ENCODE measurements at places on chromosomes 3 and 15.

DNA sequence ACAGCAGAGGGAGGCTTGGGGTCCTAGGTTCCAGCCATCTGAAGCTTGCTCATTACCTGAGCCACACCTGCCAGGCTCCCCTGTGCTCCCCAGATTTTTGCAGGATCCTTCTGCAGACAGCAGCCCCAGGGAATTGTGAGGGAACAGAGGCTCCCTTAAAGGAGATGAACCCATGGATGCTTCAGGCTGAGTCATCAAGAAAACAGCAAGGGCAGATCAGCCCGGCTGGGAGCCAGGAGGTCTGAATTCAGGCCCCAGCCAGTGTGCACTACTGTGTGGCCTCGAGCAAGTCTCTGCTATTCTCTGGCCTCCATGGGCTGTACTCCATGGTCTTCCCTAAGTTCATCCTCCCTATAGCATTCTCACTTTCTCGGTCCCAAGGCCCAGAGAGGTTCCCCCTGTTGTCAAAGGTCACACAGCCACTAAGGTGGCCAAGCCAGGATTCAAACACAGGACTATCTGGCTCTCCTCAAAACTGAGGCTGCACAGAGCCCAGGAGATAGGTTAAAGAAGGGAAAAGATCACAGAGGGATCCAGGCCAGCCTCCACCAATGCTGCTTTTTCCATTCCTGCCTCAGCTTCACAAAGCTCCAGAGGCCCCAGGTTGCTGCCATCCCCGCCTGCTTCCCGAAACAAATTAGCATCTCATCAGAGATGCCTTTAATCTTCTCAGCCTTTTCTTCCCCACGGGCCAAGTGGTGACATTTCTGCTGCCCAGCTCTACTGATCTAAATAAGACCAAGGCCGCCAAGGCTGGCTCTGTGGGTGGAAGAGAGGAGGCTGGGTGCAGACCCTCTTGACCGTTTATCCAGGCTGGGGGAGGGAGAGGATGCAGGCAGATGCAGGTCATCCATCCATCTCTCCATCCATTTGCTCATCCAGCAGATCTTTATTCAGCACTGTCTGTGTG is 21.2 kb upstream of the GRIP2 start:
- DNase-seq, result no peak

GRCh38 chr3:154113609-154114008 is 7.6 kb upstream of the ARHGEF26 start:
- no peak for DNase-seq

- no peak for DNase-seq
Measured at GRCh38 chr15:97077975-97078374, 747.5 kb downstream of the NR2F2 start.

GRCh38 chr15:83200162-83200561 is 7.5 kb downstream of the HDGFL3 start:
- no peak for DNase-seq

GRCh38 chr3:166209701-166210100 is 372.5 kb upstream of the BCHE start:
- DNase-seq, result no peak

- no peak for DNase-seq
Measured at GRCh38 chr3:58487140-58487886, 4.6 kb upstream of the KCTD6 start.

GRCh38 chr3:5348229-5348902 is 160.9 kb downstream of the EDEM1 start:
- DNase-seq, result no peak

DNA sequence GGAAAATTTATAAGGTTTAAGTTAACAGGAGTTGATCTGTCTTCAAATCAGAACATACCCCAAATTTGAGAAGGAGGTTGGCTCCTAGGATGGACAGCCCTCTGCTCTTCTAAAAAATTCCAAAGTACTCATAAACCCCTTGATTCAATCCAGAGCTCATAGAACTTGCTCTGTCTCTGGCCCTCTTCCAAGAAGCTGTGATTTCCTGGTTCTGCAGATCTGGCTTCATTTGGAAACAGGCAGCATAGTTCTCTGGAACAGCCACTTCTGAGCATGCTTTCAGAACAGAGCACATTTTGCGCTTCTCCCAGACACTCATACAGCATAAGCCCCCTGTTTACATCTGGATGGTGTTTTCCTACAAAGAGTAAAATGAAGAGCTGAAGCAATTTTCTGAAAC is 96.7 kb downstream of the KBTBD8 start:
- no peak for DNase-seq

GRCh38 chr15:42533246-42533645 is 15.3 kb downstream of the LRRC57 start:
- DNase-seq, result no peak

DNA sequence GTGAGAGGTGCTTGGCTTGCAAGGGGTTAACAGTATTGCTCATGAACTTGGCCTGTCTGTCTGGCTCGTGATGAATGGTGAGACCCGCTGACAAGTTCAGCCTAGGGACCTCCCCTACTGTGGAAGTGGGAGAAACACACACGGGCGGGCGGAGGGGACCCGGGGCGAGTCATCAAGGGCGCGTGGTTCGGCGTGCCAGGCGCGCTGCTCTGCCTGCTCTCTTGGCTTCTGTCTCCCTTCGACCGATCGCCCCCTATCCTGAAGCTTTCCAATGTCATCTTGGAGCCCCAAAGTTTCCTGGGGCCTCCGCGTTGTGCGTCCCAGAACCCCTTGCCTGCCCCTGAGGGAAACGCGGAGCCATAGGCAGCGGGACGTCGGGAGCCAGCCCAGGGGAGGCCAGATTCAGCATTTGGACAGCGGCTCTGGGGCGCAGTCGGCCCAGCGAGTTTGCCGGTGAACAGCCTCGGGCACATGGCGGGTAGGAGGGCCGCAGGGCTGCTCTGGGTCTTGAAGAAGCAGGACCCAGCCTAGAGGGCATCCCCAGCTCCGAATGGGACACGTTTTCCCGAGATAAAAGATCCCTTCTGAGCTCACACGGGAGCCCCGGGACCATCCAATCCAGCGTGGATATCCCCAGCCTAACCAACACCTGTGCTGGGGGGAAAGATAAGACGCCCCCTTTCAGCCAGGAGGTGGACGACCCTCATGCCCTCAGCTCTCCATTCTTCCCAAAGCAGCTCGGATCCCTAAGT is 27.0 kb upstream of the POLG start:
- peak; percentile 62 for DNase-seq

DNA sequence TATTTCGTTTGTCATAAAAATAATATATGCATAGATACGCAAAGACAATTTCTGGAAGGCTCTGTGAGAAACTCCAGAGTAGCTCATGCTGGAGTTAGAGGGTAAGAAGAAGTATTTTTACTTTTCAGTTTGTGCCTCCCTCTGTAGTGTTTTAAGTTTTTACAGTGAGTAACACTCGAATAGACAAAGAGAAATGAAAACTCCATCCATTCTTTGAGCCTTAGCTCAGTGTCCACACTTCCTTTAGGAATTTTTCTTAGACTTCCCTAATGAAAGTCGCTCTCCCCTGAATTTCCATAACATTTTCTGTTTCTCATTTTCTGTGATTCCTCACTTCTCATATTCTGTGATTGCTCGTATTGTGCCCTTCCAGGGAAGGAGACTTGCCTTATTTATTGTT is 2.1 kb downstream of the BLOC1S6 start:
- no peak for DNase-seq

DNA sequence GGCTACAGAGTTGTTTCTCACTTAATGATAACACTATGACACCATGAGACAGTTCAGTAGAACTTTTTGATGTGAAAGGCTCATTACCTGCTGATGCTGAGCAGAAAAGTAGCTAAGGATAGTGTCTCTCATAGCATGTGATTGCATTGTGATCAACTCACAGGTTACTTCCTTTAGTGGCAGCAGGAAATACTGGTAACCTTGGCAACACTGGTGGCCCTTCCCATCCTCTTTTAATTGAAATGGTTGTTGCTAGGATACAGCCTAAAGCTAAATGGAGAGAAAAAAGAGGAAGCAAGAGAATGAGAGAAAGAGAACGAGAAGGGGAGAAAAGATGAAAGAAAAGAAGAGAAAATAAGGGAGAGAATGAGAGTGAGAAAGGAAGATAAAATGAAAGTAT is 204.7 kb upstream of the GAP43 start:
- DNase-seq, result no peak

DNA sequence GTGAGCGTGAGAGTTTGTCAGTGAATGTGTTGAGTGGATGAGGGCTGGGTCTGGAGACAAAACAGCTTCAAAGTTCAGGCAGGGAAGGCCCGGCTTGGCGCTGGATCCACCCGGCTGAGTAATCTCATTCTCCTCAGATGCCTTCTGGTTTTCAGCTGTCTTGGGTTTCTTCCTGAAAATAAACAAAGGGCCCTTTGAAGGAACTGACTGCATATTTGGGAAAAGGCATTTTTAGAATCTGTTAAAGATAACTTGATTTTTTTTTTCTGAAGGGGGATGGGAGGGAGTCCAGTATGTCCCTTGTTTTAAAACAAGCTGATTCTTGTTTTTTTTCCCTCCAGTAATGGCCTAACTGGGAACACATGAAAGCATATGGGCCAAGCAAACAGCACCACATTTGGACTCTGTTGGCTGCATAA is 86.4 kb downstream of the TIGIT start:
- no peak for DNase-seq

- DNase-seq, result no peak
Measured at GRCh38 chr3:126960604-126960995, 22.3 kb upstream of the PLXNA1 start.

DNA sequence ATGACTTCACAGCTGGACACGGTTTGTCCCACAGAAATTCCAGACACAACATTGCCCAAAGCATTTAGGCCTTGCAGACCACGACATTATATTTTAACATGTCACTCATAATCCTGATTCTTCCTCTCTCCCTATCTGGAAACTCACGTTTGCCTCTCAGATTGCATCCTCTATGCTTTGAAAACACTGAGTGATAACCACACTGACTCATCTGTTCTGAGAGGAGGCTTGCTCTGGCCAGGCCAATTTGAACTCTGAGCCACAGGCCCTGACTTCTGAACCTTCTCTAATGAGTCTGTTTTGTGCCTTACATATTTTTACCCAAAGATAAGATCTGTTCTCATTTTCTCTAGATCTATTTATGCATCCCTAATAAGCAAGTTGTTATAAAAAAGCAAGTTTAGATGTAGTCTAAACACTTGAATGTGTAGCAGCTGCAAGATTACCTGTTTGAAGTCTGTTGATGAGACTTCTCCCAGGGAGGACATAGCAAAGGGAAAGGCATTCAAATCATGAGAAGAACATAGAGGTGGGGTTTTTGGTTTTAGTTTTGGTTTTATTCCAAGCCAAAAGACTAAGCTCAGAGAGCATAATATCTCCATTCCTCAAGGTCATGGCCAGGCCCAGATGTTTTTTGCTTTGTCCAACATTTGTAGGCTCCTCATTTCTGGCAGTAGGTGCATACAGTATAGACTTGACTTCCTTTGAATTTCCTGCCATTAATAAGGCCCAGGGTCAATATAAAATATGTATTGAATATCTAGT is 234.4 kb upstream of the LRTM1 start:
- DNase-seq, result no peak

DNA sequence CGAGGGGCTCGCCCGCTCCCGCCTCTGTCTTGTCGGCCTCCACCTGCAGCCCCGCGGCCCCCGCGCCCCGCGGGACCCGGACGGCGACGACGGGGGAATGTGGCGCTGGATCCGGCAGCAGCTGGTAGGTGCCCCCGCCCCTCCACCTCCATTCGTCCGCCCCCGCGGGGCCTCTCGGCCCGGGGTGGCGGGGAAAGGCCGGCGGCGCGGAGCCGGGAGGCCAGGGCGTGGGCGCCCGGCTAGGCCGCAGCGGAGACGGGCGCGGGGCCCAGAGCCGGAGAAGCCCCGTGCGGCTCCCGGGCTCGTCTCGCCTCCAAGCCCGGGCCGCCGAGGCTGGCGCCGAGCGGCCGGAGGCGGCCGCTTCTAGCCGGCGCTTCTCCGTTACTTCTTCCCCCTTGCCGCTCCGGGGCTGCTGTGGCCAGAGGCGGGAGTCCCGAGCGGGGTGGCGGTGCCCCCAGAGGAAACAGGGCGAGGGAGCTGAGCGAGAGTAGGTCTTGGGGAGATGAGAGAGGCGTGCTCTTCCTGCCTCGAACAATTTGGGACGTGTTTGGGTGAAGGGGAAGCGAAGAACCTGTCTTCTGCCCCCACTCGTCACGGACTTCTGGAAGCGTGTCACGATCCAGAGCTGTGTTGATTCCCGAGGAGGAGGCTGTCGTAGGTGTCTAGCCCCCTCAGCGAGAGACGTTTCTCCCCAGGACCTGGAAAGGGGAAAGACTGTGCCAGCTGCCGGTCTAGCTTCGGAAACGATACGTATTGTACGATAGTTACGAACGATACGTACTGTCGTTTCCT is 555 bp downstream of the ATP11B start:
- peak; percentile 58 for DNase-seq

- DNase-seq, result no peak
Measured at GRCh38 chr15:69125236-69125635, 35.2 kb upstream of the GLCE start.

- DNase-seq, result peak; percentile 66
Measured at GRCh38 chr15:78047761-78048627, 29.5 kb downstream of the TBC1D2B start.

DNA sequence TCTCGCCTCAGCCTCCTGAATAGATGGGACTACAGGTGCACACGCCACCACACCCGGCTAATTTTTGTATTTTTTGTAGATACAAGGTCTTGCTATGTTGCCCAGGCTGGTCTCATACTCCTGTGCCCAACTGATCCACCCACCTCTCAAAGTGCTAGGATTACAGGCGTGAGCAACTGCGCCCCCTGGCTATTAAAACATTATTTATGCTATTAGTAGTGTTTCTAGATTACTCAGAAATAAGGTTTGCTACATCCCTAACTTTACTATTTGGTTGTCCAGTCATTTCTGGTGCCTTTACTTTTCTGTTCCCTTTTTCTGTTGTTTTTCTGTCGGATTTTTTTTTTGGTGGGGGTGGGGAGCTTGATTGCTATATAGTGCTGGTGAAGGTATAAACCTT is 393.6 kb upstream of the TPM1 start:
- DNase-seq, result no peak

DNA sequence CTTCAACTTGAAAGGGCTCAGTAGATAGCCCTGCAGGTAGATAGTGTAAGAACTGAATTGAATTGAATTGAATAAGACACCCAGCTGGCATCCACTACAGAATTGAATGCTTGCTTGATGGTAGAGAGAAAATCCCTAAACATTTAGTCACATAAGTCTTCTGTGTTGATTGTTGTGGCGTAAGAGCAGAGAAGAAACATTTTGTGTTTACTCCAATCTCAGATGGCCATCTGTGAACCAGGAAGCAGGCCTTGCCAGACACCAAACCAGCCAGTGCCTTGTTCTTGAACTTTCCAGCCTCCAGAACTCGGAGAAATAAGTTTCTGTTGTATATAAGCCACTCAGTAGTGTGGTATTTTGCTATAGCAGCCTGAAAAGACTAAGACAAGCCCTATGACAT is 43.6 kb downstream of the SST start:
- DNase-seq, result no peak

DNA sequence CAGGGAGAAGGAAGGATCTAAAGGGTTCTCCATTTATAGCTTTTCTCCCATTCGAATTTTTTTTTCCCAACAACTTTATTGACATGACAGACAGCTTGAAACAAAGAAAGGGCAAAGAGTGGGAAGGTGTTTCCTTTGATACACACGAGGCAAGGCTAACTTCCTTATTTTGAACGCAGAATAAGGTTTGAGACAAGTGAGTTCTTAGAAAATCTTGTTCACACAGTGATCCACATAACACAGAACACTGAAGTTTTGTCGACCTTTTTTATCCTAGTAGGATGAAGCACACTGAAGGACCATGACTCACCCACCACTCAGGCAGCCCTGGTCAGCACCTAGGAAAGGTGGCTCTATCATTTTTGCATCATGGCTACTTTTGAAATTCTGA is 425.8 kb upstream of the MDFIC2 start:
- no peak for DNase-seq
